T1000 (cell line): ENCODE measurements at places on chromosomes 13 and 19.
A peak's percentile ranks its signal among the peaks of the same experiment; 100 is the strongest.

GRCh38 chr19:50728084-50728737 lies 5.0 kb downstream of the CLEC11A start:
- no peak for DNase-seq

DNA sequence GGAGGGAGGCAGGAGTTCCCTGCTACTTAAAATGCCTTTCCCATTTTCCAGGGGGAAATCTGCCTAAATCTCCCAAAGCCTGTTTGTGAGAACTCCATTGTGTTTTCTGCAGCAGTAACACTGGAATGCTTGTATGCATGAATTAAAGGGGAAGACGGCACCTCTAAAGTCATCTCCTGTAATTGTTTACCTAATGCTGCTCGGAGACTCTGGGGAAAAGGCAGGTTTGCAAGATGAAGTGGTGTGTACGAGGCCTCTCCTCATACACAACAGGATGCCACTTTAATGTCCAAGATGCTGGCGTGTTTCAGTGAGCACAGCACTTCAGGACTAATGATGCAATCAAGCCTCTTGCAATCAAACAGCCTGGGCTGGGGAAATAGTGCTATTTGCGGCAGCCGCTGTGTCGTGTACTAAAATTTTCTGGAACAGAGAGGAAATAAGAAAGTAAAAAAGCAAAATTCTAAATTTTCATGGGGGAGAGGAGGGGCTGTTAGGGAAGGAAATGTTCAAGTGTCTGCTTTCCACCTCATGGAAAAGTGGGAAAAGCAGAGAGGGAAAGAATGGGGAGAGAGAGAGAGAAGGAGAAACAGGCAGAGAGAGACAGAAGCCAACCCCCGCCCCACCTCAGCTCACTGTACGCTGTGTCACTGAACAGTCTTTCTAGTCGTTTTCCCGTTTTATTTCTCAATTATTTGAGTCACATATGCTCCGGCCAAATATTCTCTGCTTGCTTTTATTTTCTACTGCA lies 32.9 kb downstream of the TSHZ3 start:
- no peak for DNase-seq

DNA sequence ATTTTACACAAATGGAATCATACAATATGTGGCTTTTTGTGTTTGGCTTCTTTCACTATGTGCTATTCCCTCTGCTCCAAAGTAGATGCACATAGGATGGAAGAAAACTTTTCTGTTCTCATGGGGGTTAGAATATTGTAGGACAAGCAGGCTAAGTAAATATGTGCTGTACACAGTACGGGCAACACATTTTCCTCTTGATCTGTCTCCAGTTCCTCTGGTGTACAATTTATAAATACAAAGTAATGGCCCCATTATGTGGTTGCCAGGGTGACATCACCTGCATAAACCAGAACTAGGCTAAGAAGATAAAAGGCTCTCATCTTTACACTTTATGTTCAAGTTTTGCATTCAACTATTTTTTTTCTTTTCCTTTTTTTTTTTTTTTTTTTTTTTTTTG lies 41.0 kb upstream of the SOX21 start:
- DNase-seq, result no peak

GRCh38 chr13:26025196-26025595 lies 26.6 kb downstream of the SHISA2 start:
- DNase-seq, result no peak

DNA sequence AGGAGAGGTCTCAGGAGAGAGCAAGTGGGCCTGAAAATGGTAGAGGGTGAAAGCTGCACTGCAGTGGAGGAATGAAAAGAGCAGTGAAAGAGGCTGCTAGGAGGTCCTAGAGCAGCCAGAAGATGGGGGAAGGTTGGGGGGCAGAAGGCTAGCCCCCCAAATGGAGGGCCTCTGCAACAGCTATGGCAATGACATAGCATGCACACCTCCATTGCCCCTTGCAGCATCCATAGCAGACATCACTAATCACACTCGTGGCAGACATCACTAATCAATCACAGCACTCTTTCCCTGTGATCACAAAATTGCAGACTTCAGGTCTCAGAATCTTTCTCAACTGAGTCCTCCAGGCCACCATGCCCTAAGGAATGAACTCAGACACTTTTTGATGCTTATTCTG lies 21.9 kb downstream of the CCL25 start:
- no peak for DNase-seq

GRCh38 chr19:32566246-32566830 lies 14.7 kb upstream of the PDCD5 start:
- no peak for DNase-seq

- no peak for DNase-seq
Observed at GRCh38 chr13:79724348-79725103, 243.6 kb downstream of the NDFIP2 start.

GRCh38 chr13:38693641-38694040 lies 6.8 kb downstream of the FREM2 start:
- no peak for DNase-seq

- DNase-seq, result peak; percentile 81
Observed at GRCh38 chr19:57632987-57633831, at the start of gene ZNF211. Gene ZNF211 (plus strand): TSS chr19:57633168. CDS start chr19:57633347, 179 bp downstream.

- no peak for DNase-seq
Observed at GRCh38 chr13:32086791-32087441, 55.3 kb downstream of the FRY start.

GRCh38 chr19:53772943-53773342 lies 51.2 kb downstream of the NLRP12 start:
- DNase-seq, result peak; percentile 1

DNA sequence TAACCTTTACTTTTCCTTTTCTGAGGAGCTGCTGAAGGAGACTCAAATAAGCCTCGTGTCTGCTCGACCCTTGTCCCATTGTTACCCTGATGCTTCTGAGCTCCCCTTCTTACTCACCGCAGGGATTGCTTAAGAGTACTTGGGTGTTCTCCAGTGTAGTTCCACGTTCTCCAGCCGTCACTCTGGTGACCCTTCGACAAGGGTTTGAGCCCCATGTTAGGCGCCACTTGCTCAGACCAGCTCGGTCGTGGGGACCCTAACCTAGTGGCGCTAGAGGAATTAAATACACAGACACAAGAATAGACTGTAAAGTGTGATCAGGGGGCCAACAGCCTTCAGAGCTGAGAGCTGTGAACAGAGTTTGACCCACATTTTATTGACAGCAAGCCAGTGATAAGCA lies 10.3 kb downstream of the ZNF480 start:
- DNase-seq, result no peak

GRCh38 chr19:52391135-52391534 lies 6.5 kb upstream of the ZNF528 start:
- no peak for DNase-seq
